Hair follicular keratinocyte (primary cell): ENCODE measurements at places on chromosomes 4 and X. TPM values are rescaled to one million over a fixed set of nuclear protein-coding genes. Genes with fewer than 3 reads are reported as not detected.

TMPRSS11F gene
- total RNA-seq, result not detected in 2 replicates

EDA2R gene
- total RNA-seq, result 2.0 and 3.2 TPM in 2 replicates

MID1 gene
- total RNA-seq, result 3.6 and 7.6 TPM in 2 replicates

UCP1 gene
- not detected in 2 replicates for total RNA-seq

EDNRA gene
- 9.0 and 10.0 TPM in 2 replicates for total RNA-seq

IQCM gene
- total RNA-seq, result not detected in 2 replicates

VSIG4 gene
- not detected in 2 replicates for total RNA-seq

PPP1R3F gene
- total RNA-seq, result 0.78 and 1.5 TPM in 2 replicates

ZAR1 gene
- total RNA-seq, result not detected in 2 replicates

ADGRA3 gene
- total RNA-seq, result 32.8 and 33.1 TPM in 2 replicates

ODAPH gene
- total RNA-seq, result not detected in 2 replicates

UBA6 gene
- total RNA-seq, result 125 and 134 TPM in 2 replicates

PLS3 gene
- 200 and 213 TPM in 2 replicates for total RNA-seq
